NAMALWA (cell line): ENCODE measurements at places on chromosomes 5 and 9.

GRCh38 chr5:95281226-95281625, 3.7 kb downstream of the MCTP1 start:
- DNase-seq: no peak

- peak; percentile 63 for DNase-seq
Observed at GRCh38 chr9:1939926-1940368, 75.2 kb upstream of the SMARCA2 start.

DNA sequence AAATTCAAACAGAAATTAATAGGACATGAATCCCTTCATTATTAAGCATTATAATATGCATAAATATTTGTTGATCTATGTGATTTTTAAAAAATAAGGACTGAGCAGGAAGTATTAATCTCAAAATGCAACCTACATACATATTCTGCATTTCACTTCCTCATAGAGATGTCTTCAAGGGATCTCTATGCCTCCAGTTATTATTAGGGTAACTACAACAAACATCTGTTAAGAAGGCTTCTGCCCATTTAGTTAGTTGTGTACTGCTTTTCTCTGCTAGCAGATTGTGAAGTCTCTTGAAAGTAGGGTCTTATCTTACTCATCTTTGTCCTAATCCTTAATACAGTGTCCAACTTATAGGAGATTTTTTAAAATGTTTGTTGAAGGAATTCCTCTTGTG, 414.1 kb downstream of the ACTL7B start:
- DNase-seq: no peak

DNA sequence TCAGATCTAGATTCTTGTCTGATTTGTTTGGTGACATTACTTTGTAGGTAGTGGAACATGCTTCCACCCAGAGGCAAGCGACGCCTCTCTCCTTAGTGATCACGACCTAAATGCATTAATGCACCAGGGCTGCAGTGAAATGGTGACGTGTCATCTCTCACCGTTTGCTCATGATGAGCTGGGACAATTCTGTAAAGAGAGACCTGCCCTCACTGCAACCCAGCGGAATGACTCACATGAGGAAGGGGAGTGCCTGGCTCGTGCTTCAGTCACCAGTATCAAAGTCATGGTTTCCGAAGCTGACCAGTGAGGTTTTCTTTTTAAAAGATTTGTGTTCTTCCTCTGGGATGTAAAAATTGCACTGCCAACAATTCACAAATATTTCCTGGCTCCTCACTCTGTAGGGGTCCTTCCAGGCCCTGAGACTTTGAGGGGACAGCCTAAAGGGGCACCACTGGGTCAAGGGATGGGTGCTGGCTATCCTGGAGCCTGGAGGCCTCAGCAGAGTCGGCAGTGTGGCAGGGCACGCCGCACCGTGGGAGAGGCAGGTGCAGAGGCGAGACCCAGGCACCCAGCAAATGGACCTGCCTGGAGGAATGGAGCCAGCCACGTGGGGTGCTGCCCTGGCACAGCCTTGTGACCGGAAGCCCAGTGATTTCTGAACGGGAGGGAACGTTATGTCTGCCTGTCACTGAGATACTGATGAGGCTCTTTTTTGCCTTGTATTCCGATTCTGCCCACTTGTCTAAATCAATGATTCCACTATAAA, 17.3 kb downstream of the QSOX2 start:
- no peak for DNase-seq

GRCh38 chr9:105883847-105884246, 189.5 kb downstream of the TMEM38B start:
- no peak for DNase-seq
